Stimulated activated CD8-positive, alpha-beta memory T cell treated with anti-CD3 and anti-CD28 coated beads, Interleukin-15, amount 100 ng/mL, for 48 hours (primary cell): ENCODE measurements at places on chromosomes 6 and 20.

- DNase-seq, result no peak
Observed at GRCh38 chr6:49001856-49002541, 461.1 kb downstream of the MMUT start.

GRCh38 chr6:1608222-1609040 is 1.3 kb upstream of the FOXC1 start:
- DNase-seq, result no peak

DNA sequence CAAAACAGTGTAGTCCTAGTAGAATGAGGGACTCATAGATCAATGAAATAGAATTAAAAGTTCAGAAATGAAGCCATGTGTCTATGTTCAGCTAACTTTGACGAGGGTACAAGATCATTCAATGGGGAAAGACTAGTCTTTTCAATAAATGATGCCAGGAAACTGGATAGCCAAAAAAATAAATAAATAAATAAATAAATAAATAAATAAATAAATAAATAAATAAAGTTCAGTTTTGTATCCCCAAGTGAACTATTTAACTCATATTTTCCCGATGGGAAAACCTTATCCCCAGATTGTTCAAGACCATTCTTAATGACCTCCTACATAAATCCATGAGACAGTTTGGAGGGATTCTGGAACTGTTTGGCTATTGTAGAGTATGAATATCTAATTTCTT is 277.1 kb upstream of the EYS start:
- DNase-seq, result no peak

DNA sequence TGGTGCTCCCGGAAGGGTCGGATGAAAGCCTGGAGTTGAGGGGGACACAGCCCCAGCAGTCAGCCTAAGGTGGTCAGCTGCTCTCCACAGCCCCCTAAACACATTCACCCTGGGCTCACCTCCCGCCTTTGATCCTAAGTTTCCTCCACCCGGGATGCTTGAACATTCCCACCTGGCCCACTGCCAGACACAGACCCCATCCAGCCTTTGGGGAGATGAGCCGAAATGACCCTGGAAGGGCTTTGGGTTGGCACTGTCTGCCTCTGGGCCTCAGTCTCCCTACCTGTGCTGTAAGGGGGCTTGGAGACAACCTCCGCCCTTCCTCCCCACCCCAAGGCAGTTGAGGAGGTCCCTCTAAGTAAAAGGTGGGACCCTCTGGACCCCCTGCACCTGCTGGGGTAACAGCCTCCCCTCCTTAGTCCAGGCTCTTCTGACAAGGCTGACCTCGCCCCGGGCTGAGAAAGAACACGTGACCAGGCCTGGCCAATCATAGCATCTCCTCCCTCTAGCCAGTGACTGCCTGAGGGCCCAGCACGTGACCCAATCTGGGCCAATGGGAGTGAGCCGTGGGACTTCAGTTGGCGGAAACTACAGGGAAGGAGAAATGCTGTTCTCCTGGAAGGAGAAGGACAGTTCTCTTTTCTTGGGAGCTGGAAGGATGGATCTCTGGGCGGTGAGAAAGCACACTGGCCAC is 16.9 kb upstream of the UBE2V1 start:
- no peak for DNase-seq
